T-helper 2 cell (primary cell): ENCODE measurements at places on chromosomes 2 and 18.
A peak's percentile ranks its signal among the peaks of the same experiment; 100 is the strongest.

GRCh38 chr2:33160191-33160590 lies 213.4 kb downstream of the LTBP1 start:
- DNase-seq: no peak

GRCh38 chr2:233968556-233968955 lies 51.4 kb downstream of the TRPM8 start:
- DNase-seq: no peak

DNA sequence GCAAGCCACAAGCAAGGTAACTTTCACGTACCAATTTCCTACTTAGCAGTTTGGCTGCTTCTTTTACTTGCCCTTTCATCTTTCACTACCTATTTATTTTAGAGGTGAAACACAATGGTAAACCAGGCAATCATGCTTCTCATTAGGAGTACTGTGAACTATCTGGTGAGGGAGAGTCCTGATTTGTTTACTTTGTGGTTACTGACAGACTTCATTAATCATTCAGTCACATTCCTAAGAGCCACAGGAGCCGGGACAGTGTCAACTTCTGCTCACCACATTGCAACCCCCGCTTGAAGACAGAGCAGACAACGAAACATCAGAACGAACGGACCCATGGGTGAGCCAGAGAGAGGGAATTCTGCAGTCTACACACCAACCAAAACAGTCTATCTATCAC lies 28.8 kb downstream of the TUBB6 start:
- no peak for DNase-seq

GRCh38 chr2:207833251-207833751 lies 63.6 kb upstream of the FZD5 start:
- peak; percentile 72 for DNase-seq

GRCh38 chr2:9737053-9737875 lies 106.0 kb upstream of the TAF1B start:
- DNase-seq: no peak

DNA sequence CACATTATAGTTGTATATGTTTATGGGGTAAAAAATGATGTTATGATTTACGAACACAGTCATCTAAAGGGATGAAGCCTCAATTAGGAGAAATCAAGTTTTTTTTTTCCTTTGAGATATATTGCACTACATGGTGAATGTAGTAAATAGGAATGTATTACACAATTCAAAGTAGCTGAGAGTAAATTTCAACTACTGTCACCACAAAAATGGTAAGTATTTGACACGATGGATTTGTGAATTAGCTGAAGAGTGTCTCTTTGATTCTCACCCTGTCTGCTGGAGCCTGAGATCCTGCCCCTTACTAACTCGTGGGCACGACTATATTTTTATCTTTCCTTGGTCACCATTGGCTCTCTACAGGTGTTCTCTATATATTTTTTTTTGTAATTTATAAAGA lies 540.4 kb upstream of the DSEL start:
- DNase-seq: no peak

DNA sequence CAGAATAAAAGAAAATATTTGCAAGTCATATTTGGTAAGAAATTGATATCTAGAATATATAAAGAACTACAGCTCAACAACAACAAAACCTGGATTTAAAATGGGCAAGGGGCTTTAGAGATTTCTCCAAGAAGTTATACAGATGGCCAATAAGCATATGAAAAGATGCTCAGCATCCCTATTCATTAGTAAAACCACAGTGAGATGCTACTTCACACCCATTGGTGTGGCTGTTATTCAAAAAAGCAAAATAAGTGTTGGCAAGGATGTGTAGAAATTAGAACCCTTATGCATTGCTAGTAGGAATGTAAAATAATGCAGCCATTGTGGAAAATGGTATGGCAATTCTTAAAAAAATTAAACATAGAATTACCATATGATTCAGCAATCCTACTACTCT lies 29.8 kb downstream of the TANK start:
- no peak for DNase-seq

DNA sequence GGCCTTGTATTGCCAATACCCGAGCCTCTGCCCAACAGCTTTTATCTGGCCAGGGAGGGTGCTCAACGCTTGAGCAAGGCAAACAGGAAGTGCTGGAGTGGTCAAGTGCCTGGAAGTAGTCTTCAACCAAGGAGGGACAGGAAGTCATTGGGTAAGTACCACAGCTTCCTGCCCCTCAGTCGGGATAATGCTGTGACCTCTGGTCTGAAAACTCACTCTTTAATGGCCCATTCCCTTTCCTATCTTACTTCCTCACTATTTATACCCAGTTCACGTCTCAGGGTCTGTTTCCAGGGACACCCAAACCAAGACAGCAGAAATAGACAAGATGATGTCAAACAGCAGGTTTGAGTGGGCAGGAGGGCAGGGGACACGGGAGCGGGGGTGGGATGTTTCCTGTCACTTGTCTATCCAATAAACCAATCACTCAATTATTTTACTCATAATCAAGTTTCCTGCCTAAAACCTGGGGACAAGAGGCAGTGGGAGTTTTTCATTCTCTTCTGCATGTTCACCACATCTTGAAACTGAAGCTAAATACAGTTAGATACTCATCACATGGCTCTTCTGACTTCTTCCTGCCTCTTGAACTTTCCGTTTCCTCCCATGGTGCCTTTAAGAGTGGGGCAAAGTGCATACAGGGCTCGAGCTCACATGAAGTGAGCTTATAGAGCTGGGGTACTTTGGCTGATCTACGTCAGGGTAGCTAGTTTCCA lies 68.9 kb upstream of the CAB39 start:
- peak; percentile 55 for DNase-seq

DNA sequence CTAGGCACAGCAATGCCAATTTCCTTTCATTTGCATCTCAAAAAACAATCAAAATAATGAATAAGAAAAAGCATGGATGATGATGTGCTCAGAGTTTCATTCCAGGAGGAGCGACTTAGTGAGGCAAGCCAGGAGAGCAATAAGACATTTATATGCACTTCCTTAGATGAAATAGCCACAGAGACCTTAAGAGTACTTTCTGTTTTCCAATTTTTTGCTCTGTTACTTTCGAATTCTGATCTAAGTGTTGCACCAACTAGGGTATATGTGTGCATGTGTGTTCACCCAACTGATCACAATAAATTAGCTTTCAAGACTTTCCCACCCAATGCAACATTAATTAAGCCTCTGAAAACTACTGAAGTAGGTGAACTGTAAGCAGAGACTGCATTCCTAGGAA lies 709 bp downstream of the RAB27B start:
- no peak for DNase-seq

DNA sequence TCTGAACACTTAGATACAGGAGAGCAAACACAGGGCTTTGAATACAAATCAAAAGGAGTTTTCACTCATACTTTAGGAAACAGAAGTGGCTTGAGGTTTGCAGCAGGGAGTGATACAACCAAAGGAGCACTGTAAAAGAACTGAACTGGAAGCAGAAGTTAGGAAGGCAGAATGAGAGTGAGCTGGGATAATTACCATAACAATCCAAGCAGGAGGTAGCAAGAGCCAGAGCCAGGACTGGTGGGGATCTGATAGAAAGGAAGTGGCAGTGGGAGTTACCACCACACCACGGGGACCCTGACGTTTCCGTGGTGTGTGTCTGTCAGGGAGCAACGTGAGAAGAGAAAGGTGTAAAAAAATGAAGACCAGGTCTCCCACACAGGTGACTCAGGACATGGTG lies 81.3 kb upstream of the EPB41L3 start:
- no peak for DNase-seq

GRCh38 chr2:26668856-26669750 lies 23.4 kb upstream of the KCNK3 start:
- DNase-seq: no peak

GRCh38 chr2:85772019-85772745 lies 18.4 kb downstream of the ATOH8 start:
- no peak for DNase-seq

DNA sequence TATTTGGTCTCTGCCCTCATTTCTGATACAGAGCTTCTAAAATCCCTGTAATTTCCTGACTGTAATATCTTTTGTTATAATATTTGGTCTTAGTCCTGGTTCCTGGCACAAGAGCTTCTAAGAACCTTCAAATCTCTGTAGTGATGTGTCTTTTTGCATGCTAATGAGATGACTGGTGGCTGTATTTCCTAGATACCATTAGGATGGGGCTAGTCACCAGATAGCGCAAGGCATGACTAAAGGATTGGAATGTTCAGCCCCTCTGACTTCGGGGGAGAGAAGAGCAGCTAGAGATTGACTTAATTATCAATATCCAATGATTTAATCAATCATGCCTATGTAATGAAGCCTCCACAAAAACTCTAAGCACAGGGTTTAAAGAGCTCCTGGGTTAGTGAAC lies 620.8 kb upstream of the ACVR2A start:
- no peak for DNase-seq

DNA sequence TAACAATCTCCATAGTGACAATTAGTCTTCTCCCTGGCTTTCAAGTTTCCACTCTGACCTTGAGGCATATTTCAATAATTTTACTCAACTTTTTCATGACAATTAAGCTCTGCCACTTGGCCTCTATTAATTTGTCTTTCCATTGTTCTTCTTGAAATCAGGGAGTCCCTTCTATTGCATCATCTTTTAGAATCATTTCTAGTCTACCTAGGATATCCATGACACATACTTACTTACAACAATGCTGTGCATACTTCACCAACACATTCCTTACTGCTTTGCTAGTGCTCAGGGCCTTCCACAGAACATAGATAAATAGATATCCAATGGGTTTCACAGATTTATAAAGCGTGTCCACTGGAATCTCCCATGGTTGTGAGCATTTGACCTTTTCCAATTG lies 331.5 kb upstream of the LRP1B start:
- DNase-seq: no peak

- DNase-seq: no peak
Measured at GRCh38 chr2:241967467-241968144, 98.1 kb downstream of the RTP5 start.

DNA sequence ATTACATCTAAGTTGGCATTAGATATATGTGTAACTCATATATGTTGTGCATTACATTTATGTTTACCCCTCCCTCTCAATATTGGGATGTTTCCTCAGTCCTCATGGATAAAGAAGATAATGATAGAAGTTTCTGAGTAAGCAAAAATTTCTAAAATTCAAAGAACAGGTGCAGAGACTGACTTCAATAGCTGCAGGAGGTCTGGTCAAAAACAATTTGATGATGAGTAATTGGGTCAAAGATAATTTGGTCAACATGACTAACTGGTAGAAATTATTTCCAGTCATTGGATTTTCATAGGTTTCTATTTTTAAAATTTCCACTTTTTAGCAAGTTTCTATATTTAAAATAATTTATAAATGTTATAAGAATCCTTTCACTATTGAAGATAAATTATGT lies 1130.9 kb upstream of the SLC39A10 start:
- no peak for DNase-seq

DNA sequence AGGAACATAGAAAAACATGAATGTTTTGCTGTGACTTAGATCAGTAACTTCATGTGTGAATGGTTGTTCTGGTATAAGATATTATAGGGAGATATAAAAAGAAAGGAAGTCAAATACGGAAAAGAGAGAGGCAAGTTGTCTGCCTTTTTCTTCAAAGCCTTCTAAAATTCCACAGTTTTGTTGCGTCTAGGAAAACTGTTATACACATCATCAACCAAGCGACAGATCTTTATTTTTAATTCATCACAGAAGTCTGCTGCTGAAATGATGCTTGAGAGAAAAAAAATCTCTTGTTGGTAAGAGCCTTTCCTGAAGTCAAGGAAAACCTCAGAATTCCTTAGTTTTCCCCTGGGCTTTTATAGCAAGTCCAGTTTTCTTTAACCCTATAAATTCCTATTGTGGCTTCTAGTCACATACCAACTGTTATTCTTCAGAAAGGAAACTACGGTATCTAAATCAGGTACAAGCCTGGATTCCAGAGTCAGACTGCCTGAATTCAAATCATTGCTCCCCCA lies 36.3 kb upstream of the TANC1 start:
- DNase-seq: no peak

DNA sequence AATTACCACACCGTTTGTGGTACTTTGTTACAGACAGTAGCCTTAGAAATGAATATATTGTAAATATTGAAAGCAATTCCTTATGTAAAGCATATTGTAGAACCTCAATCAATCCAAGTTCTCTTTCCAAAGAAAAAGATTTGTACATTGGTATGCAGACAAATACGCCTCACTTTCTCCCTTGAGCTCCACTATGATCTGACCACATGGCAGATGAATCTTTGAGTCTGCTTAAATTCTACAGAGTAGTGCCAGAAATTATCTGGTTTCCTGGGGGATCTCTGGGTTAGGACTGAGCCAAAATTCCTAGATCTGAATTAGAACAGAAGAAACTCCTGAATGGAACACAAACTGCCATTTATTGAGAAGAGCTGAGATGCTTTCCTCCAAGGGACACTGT lies 99.0 kb downstream of the CPO start:
- DNase-seq: no peak

DNA sequence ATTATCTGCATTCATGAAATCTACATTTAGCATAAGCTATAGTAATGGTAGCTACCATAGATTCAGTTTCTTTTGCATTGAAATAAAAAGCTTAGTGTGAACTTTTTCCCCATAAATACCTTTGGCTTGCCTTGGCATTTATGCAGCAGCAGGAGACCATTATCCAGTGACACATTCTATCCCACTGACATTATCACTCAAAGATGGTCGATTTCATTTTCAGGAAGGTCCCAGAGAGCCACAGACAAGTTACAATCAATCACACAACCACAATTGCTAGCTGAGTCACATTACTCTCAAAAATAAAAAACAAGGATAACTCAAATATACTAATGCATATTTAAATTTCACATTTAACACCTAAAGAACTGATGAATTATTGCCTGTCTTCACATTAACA lies 512.7 kb upstream of the CDH2 start:
- DNase-seq: no peak

GRCh38 chr18:40046596-40046995 lies 1908.4 kb upstream of the PIK3C3 start:
- DNase-seq: no peak

- no peak for DNase-seq
Measured at GRCh38 chr2:238847419-238847801, 475 bp upstream of the TWIST2 start.

DNA sequence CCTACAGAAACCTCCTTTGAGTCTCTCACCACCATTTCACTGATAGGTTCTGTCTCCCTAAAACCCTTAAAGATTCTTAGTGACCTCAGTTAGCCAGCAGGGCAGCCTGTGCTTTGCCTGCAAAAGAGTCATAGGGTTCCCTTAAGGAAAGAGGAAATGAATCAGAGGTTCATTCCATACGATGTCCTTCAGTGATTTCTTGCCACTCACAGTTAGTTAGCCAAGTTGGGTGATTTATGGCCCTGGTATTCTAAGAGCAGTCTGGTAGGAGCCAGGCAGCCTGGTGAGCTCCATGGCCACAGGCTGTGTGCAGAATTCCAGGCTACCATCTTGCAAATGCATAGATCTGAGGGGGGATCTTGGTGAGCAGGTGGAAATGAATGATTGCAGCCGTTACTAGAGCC lies 18.7 kb upstream of the CCBE1 start:
- DNase-seq: no peak

- no peak for DNase-seq
Measured at GRCh38 chr18:7000484-7001096, 117.0 kb downstream of the LAMA1 start.

GRCh38 chr2:171541202-171541887 lies 19.1 kb downstream of the CYBRD1 start:
- no peak for DNase-seq

GRCh38 chr2:25664183-25664964 lies 9.0 kb downstream of the DTNB start:
- no peak for DNase-seq
